ENCODE measurements at places on chromosomes 16 and 17.

DNA sequence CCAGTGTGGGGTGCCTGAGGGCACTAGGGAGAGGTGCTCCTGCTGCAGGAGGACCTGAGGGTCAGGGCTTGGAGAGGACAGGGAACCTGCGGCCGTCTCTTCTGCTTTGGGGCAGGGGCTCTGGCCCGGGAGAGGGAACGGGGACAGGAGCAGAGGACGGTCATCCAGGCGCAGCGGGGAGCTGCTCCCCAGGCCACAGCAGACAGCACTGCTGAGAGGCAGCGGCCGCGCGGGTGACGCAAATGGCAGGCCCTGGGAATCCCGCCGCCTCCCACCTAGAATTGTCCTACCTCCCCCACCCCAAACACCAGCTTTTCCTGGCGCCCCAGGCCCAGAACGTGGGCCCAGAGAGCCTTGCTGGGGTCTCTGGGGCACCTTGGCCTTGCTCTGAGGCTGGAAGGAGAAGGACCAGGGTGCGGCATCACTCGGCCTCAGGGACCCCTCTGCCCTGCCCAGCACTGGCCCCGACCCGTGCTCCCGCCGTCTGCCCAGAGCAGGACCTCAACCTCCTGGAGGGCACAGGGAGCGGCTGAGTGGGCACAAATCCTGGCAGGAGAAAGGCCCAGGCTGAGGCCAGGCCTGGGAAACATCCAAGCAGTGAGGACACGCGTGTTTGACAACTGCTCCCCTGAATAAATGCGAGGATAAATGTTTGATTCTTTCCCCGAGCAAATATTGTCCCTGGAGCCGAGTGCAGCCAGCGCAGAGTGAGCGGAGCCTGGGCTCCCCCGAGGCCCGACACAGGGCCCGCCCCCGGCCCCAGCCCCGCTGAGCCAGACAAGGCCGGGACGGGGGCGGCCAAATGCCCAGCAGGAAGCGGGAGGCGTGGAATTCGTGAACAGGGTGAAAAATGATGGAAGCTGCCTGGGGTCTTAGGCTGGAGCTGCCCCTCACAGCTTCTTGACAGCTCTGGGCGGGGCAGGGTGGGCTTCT is 8.5 kb downstream of the SSTR5 start:
- no peak for DNase-seq

DNA sequence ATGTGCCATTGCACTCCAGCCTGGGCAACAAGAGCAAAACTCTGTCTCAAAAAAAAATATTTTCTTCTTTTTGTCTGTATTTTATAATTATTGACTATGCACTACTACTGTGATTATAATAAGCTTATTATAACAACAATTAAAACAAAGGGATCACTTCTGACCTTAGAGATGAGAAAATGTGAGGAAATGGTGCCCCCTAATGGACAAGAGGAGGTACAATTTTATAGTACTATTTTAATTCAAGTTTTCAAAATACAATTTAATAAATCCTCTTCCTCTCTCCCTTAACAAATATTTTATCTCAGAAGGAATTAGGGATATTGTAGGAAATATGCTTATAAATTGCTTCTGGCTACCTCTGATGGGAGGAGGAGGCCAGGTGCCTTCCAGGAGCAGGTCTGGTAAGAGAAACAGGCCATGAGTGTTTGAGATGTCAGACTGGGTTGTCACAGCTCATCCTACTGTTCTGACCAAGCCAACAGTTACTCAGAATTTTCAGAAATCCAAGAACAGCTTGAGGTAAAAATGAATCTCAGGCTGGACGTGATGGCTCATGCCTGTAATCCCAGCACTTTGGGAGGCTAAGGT is 14.0 kb downstream of the VPS53 start:
- DNase-seq, result peak; percentile 24

DNA sequence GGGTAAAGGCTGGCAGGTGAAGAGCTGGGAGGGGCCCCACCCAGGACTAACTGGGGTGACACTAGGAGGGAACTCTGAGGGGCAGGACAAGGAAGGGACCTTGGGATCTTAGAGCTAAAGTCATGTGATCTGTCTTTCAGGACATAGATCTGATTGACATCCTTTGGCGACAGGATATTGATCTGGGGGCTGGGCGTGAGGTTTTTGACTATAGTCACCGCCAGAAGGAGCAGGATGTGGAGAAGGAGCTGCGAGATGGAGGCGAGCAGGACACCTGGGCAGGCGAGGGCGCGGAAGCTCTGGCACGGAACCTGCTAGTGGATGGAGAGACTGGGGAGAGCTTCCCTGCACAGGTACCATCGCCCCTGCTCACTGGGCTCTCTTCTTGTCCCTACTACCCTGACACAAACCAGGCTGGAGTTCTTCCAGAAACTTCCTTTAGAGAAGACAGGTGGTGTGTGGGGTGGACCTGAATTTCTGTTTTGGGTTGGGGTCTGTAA is 8.1 kb downstream of the NFE2L1 start:
- no peak for DNase-seq

GRCh38 chr17:4189280-4189679 is 46.3 kb downstream of the CYB5D2 start:
- no peak for DNase-seq

DNA sequence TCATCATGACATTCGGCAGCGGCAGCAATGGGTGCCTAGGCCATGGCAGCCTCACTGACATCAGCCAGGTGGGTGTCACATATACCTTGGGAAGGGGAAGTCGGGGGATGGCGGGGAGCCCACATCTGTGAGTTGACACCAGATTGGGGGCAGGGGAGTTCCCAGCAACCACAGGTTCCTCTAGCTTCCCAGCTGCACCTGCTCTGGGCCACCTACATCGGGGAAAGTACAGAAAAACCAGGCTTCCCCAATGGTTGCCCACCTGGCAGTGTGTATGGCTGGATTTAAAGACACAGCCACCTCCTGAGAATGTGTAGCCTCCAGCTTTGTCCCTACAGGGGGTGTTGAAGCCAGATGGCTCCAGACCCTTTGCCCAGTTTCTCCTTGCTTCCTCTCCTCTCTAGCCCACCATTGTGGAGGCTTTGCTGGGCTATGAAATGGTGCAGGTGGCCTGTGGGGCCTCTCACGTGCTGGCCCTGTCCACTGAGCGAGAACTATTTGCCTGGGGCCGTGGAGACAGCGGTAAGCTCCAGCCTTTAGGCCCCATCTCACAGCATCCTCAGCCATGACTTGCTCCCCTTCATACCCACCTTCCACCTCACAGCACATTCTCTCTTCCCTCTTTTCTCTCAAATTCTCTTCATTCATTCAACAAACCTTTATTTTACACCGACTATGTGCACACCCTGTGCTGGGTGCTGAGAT is 5.0 kb upstream of the TRAF4 start:
- DNase-seq, result no peak

GRCh38 chr17:65229621-65229995 is 92.4 kb downstream of the RGS9 start:
- DNase-seq, result no peak

- peak; percentile 88 for DNase-seq
Measured at GRCh38 chr17:39996800-39997199, 16.2 kb downstream of the PSMD3 start.

DNA sequence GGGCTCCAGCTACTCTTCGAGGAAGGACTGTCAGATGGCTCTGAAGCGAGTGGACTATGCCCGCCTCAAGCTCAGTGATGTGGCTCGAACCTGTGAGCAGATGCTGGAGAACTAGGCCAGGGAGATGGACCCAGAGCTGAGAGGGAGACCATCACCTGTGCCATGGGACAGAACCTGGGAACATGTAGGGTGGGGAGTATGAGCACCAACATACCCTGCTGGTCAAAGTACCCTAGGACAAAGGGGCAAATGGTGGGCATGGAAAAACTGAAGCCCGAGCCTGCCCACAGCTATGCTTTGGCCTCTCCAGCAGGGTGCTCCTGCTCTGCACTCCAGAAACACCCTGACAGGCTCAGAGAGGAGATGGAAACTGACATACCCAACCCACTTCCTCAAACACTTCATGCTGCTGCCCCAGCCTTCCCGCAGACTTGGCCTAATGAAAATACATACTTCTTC is 1.9 kb downstream of the MED11 start:
- DNase-seq, result peak; percentile 92

- DNase-seq, result no peak
Measured at GRCh38 chr17:39132192-39132610, 19.2 kb downstream of the PLXDC1 start.

DNA sequence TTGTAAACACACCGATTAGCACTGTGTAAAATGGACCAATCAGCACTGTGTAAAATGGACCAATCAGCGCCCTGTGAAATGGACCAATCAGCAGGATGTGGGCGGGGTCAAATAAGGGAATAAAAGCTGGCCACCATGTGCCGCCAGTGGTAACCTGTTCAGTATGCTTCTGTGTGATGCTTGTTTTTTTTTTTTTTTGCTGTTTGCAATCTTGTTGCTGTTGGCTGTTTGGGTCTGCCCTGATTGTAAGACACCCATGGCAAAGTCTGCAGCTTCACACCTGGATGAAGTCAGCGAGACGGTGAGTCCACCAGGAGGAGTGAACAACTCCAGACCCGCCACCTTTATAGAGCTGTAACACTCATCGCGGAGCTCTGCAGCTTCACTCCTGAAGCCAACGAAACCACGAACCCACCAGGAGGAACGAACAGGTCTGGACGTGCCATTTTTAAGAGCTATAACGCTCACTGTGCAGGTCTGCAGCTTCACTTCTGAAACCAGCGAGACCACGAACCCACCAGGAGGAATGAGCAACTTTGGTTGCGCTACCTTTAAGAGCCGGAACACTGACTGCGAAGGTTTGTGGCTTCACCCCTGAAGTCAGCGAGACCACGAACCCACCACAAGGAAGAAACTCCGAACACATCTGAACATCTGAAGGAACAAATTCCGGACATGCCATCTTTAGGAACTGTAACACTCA is 85.0 kb upstream of the MED9 start:
- DNase-seq, result no peak

GRCh38 chr16:69691980-69692911 is 34.1 kb downstream of the NQO1 start:
- no peak for DNase-seq

DNA sequence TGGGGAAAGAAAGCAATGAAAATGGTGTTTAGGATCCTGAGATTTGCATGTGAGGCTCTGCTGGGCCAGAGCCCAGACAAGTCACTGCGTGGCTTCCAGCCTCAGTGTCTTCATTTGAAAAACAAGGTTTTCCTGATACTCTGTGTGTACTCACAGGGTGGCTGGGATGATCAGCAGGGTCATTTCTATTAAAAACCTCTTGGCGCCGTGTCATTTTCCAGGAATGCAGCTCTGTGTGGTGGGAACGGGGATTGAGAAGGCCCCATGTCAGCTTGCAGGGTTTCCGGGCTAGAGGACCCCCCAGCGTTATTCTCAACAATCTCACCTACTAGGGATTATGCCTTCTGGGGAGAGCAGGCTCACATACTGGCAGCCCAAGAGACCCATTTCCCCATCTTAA is 73.5 kb downstream of the FOXL1 start:
- no peak for DNase-seq

DNA sequence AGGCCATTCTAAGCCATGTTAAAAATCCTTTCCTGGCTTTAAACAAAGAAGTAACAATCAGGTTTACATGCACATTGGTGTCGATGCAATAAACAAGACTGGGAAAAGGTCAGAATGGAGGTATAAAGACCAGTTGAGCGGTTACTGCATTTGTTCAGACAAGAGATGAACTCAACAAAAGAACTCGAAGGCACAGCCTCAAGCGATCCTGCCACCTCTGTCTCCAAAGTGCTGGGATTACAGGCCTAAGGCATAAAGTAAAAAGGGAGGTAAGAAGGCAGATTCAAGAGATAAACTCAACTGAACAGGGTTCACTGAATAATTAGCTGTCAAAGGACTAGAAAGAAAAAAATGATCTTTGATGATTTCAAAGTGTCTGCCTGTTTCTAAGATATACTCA is 39.4 kb downstream of the USP32 start:
- DNase-seq, result no peak

GRCh38 chr16:51439271-51439670 is 288.2 kb upstream of the SALL1 start:
- no peak for DNase-seq

GRCh38 chr16:49855822-49856671 is at the start of gene ZNF423:
Gene ZNF423, minus strand, starts transcription at chr16:49856112. Its CDS starts 338 bp downstream, at chr16:49855774.
- DNase-seq, result no peak

DNA sequence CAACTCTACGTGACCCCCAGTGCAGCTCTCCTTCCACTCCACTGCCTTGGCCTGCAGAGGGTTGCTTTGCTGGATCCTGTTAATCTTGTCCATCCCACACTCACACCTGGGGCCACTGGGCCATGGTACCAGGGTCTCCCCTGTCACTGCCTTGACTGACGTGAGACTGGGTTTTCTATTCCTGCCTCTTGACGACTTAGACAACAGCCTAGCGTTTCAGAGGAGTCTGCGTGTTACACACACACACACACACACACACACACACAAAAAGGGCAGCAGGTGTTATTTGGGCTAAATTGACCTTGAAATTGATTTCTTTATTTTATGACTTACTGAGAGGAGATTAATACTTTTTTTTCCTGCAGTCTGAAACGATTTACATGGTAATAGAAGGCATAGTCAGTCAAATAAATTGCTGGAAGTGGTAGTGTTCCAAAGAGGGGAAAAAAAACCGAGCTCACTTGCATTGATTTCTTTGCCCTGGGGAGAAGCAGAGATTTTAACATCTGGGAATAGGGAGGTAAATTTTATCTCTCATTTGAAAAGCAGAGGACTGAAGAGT is 492.3 kb upstream of the EEF2KMT start:
- no peak for DNase-seq

GRCh38 chr17:13851889-13852288 is 217.4 kb upstream of the COX10 start:
- no peak for DNase-seq

DNA sequence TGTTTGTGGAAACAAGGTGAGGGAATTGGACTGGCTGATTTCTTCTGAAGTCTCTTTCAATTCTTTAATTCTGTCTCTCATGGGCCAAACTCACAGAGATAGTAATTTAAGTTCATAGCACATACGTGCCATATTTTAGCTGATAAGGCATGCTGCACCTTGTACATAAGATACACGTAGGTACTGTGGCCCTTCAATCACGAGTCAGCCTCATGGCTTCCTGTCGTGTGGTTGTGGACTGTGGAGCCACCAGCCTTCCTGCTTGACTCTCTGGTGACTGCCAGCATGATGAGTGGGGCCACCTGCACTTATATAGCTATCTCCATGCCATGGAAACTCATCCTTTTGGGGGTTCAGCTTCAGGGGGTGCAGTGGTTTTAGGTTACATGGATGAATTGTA is 25.1 kb downstream of the KSR1 start:
- DNase-seq, result no peak

- DNase-seq, result no peak
Measured at GRCh38 chr16:6835941-6836340, 496.7 kb upstream of the RBFOX1 start.

GRCh38 chr16:81578076-81578475 is 133.5 kb downstream of the CMIP start:
- DNase-seq, result no peak

Data from inflammatory macrophage (primary cell).